Activated CD8-positive, alpha-beta memory T cell treated with anti-CD3 and anti-CD28 coated beads for 1 hour (primary cell): ENCODE measurements at places on chromosomes 12 and 14.
A peak's percentile ranks its signal among the peaks of the same experiment; 100 is the strongest.

DNA sequence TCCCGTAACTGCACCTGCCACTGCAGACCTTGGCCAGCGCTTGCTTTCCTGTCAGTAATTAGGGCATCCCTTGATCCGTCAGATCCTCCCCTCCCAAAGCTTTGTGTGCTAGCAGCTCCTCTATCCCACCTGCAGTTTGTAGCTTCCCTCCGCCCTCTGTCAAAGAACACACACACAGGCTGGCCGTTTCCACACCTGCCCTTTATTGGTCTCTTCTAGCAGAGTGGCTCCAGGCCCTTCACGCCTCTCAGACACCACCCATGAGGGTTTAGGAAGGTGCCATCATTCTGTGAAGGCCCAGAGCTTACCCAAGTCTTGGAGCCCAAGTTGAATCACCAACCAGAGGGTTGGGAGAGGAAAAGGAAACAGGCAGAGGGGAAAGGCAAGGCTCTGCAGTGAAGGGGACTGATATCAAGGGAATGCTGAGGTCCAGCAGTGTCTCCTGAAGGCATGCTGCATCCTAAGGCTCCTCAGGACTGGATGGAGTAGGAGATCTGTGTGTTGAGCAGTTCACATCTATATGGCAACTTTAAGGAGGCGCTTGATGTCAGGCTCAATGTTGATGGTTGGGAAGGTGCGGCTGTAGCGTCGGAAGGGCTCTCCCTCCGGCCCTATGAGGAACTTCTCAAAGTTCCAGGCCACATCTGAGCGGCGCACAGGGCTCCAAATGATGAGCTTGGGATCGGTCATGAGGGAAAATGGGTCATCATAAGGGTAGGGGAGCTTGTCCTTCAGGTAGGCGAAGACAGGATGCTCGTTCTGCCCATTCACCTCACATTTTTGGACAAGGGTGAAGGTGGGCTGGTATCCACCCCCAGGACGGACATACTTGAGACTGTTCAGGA lies 3.4 kb downstream of the GPX2 start:
- no peak for DNase-seq

DNA sequence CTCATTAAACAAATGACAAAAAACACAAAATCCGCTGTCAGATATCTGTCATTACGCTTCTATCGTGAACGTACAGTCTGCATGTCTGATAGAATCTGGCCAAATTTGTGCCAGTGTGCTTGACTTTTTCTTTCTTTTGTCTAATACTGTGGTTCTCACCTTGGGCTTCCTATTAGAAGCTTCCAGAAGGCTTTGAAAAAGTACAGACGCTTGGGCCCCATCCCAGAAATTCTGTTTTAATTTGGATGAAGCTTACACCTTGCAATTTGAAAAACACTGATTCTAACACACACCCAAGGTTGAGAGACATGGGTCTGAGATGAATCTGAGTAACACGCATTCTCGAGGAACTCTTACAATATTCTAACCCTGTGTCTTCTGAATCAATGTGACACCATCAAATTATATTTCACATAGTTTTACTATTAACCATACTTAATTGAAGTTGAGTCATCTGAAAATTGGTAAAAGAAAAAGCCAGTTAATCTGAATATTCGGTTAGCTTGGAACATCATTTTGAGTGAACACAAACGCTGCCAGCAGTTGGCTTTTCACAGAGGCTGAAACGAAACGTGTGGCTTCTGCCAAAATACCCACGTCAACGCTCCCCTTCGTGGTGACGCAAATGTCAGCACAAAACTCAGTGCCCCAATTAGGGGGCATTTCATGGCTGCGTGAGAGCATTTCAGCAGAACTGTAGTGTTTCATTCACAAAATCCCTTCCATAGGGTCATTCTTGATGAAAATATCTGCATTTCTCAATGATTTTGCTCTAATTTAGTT lies 420.5 kb downstream of the TMEM132D start:
- DNase-seq = no peak

DNA sequence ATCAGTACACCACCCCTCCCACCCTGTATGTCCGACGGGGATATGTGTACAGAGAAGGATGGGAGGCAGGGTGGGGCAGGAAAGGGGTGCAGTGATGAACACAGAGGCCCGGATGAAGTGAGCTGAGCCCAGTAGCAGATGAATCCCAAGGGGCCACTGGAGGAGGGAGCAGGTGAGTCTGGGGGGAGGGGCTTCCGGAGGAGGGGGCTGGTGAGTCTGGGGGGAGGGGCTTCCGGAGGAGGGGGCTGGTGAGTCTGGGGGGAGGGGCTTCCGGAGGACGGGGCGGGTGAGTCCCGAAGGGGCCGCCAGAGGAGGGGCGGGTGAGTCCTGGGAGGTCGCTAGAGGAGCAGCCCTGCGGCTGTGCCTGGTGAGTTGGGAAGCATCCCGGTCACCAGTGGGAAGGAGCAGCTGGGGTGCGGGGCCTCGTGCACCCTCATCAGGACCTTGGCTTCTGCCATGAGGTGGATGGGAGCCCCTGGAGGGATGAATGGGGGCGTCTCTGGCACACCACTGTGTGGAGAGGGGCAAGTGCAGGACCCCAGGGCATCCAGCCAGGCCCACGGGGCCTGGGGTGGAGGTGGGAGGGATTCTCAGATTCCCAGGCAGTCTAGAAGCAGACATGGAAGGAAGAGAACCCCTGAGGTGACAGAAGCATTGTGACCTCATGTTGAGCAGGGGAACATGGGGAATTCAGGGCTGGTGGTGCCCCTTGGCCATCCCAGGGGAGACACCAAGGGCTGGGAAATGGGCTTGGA lies 14.0 kb downstream of the BEGAIN start:
- DNase-seq = no peak

DNA sequence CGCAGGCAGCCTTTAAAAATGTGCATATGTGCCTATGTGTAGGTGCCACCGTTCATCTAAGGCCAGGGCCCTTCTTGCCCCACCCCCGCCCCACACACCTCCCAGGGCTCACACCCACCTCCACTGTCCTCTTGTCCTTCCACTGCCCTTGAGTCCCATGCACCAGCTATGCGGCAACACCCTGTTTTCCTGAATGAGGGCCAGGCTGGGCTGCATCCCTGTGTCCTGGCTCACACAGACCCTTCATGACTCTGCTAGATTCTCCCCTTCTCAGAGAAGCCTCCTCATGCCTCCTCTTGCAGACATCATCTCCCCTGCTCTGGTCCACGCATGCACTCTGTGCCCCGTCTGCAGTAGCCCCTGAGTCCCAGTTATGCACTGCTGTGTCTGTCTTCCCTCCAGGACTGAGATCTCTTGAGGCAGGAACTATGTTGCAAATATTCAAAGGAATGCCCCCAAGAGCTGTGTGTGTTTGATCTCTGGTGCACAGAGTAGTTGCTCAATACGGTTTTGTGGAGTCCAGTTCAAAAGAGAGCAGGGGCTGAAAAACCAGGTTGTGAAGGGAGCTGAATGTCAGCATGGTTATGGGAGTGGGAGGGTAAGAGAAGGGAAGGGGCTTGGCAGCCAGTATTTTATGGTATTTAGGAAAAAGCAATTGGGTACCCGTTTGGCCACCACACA lies 47.3 kb upstream of the ESRRB start:
- DNase-seq = no peak

- no peak for DNase-seq
These were observed 122.3 kb downstream of the MON2 start for GRCh38 chr12:62588916-62589315.

GRCh38 chr14:100407376-100408102 lies 84.4 kb downstream of the SLC25A47 start:
- no peak for DNase-seq

DNA sequence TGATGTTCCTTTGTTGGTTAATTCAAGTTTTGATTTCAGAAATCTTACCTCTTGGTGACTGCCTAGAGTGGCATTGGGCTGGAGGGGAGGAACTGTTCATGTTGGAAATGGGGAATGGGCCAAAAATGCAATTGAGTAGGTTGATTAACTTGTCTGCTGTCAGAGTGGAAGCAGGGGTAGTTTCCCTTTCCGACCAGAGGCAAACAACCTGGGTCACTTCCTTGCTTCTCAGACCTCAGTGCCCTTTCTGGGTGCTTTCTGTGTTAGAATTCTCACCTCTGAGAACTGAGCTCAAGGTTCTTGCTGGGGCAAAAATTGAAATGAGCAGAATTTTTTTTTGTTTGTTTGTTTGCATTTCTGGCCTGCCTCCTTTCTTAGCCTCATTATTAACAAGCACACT lies 2.3 kb upstream of the M6PR start:
- no peak for DNase-seq

- no peak for DNase-seq
These were observed 436.2 kb upstream of the FLRT2 start for GRCh38 chr14:85093631-85094330.

DNA sequence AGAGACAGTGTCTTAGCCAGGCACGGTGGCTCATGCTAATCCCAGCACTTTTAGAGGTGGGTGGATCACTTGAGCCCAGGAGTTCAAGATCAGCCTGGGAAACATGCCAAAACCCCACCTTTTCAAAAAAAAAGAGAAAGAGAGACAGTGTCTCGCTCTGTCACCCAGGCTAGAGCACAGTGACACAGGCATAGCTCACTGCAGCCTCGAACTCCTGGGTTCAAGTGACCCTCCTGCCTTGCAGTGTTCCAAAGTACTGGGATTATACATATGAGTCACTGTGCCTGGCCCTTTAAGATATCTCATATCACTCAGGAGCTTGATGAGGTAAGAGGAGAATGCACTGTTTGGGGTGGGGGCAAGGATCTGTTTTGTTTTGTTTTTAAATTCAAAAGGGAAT lies 48.1 kb upstream of the LTBP2 start:
- no peak for DNase-seq

- no peak for DNase-seq
These were observed 168.2 kb downstream of the EPS8 start for GRCh38 chr12:15620741-15621539.

DNA sequence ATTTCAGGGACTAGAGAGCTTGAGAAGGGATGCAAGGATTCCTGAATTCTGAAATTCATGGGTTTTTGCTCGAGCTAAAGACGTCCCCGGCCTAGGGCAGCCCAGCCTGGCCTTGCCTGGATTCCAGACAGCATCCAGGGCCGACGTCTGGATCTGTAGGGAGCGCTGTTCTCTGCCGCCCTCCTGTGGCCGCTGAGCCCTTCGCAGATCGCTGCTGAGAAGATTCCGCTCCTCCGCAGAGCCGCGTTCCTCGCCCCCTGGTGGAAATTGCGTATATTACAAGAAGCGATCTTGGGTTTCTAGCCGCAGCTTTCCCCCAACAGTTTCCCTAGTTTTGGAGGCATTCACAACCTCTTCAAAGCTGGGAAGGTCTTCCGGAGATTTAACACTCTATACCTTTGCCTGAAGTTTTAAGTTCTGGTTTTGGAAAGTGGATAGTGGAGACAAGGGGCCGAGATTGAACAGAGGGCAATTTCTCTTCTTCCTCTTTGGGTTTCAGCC lies 5.1 kb downstream of the CISTR start:
- DNase-seq = peak; percentile 79

GRCh38 chr12:68833508-68833907 lies 25.5 kb downstream of the MDM2 start:
- DNase-seq = no peak

DNA sequence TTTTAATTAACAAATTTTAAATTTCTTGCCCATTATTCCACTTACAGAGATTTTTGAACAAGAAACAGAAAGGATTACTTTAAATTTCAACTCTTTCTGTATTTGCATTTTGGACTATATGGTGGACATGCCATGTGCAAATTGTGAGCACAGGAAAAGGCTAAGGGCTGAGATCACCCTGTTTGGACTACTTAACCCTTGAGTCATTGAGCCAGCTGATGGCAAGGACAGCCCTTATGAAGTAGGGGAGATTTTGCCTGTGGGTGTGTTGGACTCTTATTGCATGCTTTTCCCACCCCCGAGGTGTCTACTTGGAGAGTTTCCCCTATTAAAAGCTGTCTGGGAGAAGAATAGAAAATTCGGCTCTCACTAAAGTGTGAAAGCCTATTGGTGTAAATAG lies 17.2 kb downstream of the DERA start:
- no peak for DNase-seq

DNA sequence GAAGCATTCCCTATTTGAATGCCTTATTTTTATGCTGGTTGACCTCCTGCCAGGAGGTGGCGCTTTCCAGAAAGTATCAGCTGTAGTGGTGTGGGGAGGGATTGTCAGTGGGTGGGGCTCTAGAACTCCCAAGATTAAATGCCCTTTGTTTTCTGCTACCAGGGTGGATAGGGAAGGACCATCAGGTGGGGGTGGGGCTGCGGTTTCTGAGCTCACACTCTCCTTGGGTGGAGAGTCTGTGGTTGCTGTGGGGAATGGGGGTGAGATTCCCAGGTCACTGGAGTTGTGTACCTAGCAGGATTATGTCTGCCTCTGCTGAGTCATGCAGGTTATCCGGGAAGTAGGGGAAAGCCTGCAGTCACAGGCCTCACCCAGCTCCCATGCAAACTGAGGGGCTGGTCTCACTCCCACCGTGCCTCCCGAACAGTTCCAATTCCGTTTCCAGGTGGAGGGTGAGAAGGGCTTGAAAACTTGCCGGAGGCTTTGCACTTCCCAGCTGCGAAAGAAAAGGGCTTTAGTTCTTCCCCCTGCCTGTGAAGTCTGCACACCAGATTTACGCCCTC lies 68.3 kb downstream of the ALG10B start:
- no peak for DNase-seq

GRCh38 chr12:121809712-121810116 lies 5.9 kb downstream of the SETD1B start:
- no peak for DNase-seq

DNA sequence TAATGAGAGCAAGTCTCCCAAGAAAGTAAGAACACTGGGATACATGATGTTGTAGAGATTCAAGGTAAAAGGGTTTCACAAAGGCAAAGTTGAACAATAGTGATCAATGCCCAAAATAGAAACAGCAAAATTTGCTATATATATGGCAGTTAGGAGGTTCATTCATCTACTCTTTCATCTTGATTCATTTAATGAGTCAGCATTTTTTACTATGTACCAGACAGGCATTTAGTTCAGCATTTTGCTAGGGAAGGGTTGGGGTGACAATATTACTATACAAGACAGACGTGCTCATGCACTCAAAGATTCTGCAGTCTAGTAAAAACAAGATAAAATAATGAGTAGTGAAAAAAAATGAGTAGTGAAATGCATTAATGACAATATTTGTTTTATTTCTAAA lies 264.9 kb upstream of the LMO3 start:
- no peak for DNase-seq

DNA sequence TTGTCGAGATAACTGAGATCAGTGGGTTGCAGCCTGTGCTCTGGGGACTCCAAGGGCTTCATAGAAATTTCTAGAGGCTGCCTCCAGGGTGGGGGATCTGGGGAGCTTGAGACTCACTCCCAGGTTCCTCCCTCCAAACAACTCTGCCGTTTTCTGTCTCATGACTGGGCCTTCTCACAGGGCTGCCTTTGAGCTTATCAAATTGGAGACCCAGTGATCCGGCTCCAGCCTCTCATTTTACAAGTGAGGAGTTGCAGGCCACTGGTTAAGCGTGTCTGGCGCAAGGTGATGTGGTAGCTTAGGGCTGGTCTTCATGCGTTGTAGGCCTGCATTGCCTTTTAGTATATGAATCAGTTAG lies 85.8 kb downstream of the SLC25A47 start:
- no peak for DNase-seq

- DNase-seq = no peak
These were observed 1013.8 kb downstream of the DIO2 start for GRCh38 chr14:79197516-79197915.

DNA sequence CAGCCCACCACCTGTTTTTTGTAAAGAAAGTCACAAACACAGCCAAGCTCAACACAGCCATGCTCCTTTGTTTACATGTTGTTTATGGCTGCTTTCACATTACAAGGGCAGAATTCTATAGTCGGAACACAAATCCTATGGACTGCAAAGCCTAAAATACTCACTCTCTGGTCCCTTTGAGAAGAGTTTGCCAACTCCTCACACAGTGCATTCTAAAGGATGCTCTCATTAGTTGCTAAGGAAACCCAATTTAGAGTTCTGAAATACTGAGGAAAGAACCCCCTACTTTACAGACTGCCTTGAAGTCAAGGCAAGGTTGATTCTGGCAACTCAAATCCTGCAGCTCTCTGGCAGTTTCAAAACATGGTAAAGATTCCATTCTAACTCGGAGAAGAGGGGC lies 38.3 kb downstream of the DCP1B start:
- DNase-seq = no peak
